ENCODE measurements at places on chromosomes 1 and 21.

- no peak for DNase-seq
Measured at GRCh38 chr1:154798645-154799044, 71.4 kb downstream of the KCNN3 start.

DNA sequence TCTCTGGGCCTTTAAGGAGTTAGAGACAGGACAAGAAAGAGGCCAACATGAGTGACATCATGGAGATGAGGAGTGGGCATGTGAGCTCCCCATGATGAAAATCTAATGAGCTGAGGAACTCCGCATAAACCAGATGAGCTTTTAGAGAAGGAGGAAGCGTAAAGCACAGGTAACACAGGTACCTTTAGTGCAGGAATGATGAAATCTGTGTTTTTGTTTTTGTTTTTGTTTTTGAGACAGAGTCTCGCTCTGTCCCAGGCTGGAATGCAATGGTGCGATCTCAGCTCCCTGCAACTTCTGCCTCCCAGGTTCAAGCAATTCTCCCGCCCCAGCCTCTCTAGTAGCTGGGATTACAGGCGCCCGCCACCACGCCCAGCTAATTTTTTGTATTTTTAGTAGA lies 12.7 kb upstream of the FAM89A start:
- no peak for DNase-seq

DNA sequence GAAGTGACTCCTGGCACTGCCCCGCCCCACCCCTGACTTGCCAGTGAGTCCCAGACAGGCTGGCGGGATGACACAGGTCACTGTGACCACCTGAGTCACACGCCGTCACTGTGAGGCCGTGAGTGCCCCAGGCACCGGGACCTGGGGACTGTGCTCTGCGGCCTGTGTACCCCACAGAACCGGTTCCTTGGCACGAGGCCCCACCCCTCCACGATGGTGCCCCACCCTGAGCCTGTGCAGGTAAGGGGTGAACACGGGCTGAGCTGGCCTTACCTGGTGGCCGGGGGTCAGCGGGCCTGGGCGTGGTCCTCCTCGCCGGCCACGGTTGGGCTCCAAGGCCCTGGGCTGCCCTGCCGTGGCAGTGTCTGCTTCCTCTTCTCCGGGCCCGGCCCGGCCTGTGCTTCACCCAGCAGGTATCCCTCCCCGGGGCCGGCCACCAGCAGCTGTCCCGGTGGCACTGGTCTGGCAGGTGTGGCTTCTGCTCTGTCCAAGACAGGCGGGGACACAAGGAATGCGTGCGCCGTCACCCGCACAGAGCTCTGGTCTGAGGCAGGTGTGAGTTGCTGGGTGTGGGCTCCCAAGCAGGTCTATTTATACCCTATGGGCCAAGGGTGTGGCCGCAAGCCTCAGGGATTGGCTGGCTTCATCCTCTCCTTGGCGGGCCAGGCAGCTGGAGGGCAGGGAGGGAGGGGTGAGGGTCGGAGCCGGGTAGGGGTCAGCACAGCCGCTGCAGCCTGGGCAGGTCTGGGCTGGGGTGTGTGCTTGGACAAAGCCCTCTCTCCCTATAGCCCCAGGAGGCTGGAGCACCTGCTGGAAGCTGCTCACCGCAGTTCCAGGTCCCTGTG lies at the start of gene RNF223:
RNF223 (minus strand) TSS at position 564 of the 845 bp plus-strand sequence. CDS start 1,740 bp downstream, outside the sequence.
- DNase-seq = no peak

- DNase-seq = no peak
Measured at GRCh38 chr1:1627261-1627828, 4.6 kb upstream of the MMP23B start.

- no peak for DNase-seq
Measured at GRCh38 chr1:56169856-56170255, 409.5 kb downstream of the PLPP3 start.

DNA sequence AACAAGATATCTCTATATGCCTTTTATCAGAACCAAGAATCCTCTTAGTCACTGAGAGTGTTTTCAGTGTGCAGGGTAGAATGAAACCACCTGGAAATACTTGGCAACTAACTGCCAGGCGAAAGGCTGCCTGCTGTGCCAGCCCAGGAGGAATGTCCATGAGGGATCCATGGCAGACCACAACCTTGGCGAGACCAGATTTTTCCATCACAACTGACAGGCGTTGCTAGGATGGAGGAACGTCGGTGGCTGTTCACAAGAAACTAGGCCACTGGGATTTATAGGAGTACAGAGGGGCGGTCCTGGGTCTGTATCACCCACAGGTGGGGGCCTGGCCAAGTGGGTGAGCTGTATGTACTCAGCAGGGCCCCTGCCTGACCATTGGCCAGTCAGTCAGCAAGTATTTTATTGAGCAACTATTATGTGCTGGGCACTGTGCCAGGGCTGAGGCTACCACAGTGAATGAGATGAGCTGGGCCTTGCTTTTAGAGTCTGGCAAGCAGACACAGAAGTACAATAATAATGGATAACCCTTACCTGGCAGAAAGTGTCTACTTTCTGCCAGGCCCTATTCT lies 199.4 kb downstream of the FOXD2 start:
- DNase-seq = no peak

DNA sequence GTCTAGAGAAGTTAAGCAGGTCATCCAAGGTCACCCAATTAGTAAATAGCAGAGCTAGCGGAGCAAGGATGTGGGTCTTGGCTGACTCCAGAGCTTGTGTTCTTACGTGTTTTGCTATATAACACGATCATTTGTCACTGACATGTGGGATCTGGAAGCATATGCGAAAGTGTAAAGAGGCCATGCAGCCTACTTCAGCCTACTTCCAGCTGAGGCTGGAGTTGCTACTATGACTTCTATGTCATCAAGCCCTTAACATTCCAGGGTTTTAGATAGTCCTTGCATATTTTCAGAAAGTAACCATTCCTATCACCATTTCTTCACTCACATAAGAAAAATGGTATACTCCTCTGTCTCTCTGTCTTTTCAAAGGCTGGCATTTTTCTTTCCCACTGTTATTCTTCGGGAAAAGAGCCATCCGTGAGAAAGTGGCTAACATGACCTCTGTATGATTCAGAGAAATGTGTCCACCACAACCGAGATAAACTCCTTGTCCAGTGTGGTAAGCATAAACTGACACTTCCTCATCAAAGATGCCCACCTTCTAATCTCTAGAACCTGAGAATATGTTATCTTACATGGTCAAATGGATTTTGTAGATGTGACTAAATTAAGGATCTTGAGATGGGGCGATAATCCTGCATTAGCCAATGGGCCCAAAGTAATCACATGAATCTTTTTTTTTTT lies 24.0 kb upstream of the ABL2 start:
- DNase-seq = no peak

- DNase-seq = no peak
Measured at GRCh38 chr1:94084547-94084946, 36.4 kb downstream of the ABCA4 start.

DNA sequence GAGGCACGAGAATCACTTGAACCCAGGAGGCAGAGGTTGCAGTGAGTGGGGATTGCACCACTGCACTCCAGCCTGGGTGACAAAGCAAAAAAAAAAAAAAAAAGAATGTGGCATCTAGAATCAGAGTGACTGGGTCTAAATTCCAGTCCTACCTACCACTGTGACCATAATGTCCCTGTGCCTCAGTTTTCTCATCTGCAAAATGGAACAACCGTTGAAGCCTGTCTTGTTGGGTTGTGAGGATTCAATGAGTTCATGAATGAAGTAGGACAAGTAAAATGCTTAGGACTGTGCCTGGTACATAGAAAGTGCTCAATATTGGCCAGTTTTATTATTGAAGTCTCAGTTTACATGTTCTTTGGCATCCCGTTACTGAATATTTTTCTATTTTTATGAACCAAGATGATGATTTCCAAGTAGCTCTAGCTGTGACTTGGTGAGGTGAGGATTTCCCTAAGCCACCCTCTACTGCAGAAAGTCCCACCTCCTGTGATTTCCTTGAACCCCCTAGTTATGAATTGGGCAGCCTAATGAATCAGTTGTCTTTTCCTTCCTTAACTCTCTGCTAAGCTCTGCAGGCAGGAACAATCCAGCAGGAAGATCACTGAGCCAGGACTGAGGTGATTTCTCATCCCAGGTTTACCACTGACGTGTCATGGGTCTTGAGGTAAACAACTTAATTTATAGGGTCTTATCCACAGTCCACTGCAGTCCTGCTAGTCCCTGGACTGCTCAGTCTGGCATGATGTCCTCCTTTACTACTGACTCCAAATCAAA lies 18.9 kb upstream of the MEAF6 start:
- no peak for DNase-seq

DNA sequence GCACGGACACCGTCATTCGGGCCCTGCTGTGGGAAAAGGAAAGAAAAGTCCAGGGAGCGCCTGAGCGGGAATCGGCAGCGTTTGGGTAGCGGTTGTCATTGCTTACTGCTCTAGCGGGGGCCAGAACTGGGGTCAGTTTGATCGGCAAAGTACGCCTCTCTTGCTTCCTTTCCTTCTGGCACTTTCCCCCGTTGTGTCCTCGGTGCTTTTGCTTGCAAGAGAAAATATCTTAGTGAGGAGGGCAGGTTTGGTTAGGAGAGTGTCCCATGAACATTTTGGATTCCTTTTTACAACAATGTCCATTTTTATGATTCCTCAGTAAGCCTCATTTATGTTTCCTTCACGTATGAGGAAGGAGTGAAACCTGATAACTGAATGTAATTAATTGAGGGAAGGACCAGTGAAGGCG lies 670 bp downstream of the ST3GAL3 start:
- no peak for DNase-seq

- DNase-seq = no peak
Measured at GRCh38 chr21:21436012-21436534, 437.9 kb downstream of the NCAM2 start.

- DNase-seq = no peak
Measured at GRCh38 chr1:240941701-240942370, 329.9 kb upstream of the GREM2 start.

GRCh38 chr1:79478160-79478559 lies 471.6 kb upstream of the ADGRL4 start:
- DNase-seq = no peak

GRCh38 chr21:42340187-42341050 lies 10.4 kb downstream of the TFF2 start:
- DNase-seq = no peak

- no peak for DNase-seq
Measured at GRCh38 chr1:64574301-64574700, 104.4 kb downstream of the CACHD1 start.

Data from CD4-positive, alpha-beta T cell treated with Interferon gamma for 1 hour (primary cell).